Activated CD4-positive, alpha-beta T cell treated with anti-CD3 and anti-CD28 coated beads, Interleukin-2, amount 50 U/mL, for 1 hour (primary cell): ENCODE measurements at places on chromosomes 3 and 15.
A peak's percentile ranks its signal among the peaks of the same experiment; 100 is the strongest.

DNA sequence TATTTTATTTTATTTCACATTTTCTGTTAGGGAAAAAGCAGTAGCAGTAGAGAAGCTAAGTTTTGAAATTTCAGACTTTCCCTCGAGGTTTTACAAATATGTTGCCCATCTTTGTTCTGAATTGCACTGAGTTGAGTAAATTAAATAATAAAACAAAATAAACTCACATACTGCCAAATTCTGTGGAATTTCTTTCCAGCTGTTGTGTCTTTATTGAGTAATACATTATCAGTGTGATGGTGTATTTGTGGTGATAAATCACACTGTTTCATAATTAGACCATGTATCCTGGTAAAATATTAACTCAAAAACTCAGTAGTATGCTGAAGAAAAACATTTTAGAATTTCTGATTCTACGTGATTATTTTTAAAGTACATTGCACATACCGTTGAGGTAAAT is 592.1 kb downstream of the SI start:
- no peak for DNase-seq

GRCh38 chr3:78154521-78155186 is 1114.8 kb downstream of the ROBO2 start:
- DNase-seq: no peak

GRCh38 chr15:63752075-63752684 is 81.6 kb downstream of the HERC1 start:
- DNase-seq: no peak

- no peak for DNase-seq
Observed at GRCh38 chr3:123871946-123872345, 12.2 kb downstream of the MYLK start.

- DNase-seq: no peak
Observed at GRCh38 chr15:67850994-67851571, 11.2 kb upstream of the RNU6-1 start.

GRCh38 chr15:58307313-58307961 is 124.4 kb upstream of the LIPC start:
- DNase-seq: no peak

DNA sequence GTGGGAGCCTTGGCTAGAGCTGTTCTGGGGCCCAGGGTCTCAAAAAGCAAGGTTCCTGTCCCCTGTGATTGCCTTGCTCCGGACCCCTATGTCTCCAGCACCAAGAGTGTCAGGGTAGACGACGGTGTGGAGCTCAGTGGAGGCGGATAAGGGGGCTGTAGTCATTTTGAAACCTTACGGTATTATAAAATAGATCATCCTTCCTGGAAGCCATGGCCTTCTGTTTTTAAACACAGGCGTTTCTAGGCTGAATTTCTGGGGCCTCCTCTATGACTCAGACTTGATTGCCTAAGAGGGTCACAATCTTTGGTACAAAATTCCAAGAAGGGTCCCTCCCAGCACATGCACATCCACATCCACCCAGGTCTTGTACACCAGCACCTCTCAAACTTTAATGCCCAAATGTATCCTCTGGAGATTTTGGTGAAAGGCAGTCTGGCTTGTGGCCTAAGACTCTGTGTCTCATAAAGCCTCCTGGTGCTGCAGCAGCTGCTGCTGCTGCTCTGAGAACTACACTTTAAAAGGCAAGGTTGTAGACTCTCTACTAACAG is 70.5 kb upstream of the XCR1 start:
- no peak for DNase-seq

DNA sequence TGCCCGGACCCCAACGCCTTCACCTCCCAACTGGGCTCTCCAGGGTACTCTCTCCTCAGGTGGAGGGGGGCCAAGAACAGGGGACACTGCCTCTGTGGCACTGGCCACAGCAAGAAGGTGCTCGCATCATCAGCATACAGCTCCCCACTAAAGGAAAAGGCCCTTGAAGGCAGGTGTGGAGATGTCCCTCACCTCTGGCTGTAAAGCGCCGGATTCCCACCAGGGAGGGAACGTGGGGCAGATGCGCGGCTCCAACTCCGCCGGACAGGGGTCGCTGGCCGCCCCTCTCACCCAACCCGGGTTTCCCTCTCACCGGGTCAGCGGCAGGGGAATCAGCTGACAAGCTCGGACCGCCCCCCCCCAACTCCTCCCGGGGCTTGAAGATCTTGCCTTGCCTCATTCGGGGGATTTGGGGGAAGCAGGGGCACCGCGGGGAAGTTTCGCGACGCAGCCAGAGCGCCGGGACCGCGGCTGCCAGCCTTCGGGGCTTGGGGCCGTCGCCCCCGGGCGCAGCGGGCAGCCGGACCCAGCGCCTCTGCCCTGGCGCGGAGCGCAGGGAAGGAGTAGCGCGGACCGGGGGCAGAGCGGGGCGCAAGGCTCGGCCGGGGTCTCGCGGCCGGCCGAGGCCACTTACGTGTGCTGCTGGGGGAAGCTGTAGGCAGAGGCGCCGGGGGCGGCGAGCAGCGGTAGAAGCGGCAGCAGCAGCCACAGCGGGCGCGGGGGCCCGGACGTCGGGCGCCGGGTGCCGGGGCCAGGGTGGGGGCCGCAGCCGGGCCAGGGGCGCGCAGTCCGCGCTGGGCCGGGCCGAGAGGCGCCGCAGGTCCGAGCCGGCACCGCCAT is 630 bp downstream of the CACNA2D2 start:
- no peak for DNase-seq

- no peak for DNase-seq
Observed at GRCh38 chr3:176954517-176954916, 242.8 kb downstream of the TBL1XR1 start.

- no peak for DNase-seq
Observed at GRCh38 chr3:103512595-103512994, 1077.8 kb downstream of the ZPLD1 start.

DNA sequence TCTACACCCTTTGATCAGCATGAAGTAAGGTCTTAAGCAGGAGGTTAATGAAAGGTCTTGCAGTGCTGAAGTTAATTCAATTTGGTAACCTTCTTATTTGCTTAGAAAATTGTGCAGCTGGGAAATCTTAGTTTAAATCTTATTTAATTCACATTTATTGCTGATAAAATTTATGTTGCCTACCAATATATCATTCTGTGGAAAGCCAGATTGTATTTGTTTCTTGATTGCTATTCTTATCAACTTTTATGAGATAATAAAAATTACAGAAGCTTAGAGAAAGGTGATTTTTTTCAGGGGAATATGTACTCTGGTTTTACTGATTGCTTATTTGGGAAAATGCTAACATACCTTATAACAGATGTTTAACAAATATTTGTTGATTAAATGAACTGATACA is 64.0 kb upstream of the PAQR5 start:
- no peak for DNase-seq

- DNase-seq: no peak
Observed at GRCh38 chr3:134476306-134476705, 9.5 kb downstream of the ANAPC13 start.

- DNase-seq: no peak
Observed at GRCh38 chr15:59972241-59972640, 31.9 kb upstream of the FOXB1 start.

GRCh38 chr3:107524326-107524840 is 1.6 kb downstream of the BBX start:
- DNase-seq: no peak

DNA sequence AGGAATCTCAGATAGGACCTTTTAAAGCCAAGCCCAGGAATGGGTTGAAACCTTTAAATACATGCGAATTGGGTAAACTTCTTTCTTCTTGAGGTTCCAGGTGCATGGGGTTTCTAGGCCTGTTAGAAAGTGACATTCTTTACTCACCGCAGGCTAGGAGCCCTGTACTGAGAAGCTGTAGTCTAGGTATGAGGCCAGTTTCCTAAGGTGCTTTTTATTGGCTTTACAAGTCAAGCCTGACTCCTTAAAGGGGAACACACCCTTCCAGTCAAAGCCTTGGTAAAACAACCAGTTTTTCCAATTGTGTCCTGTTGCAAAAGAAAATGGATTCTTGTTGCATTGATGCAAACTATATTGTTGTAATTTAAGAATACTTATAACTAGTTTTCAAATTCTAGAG is 76.1 kb upstream of the ATP11B start:
- no peak for DNase-seq

DNA sequence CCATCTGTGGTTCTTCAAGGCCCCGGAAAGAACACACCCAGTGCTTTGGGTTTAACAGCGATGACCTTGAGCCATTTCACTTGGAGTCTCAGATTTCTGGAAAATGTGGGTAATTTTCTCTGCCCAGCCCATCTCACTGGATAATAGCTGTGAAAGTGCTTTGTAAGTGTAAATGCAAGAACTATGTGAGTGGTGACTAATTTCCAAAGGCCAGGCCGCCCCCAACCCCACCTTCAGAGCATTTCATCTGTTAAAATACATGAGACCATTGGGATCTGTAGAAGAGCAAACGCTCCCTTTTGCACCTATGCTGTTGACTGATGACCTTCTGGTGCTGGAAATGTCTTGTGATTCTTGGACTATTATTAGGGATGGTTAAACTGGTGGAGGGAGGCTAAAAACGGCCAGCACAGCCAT is 196.8 kb upstream of the LPP start:
- DNase-seq: no peak

GRCh38 chr3:89139870-89140269 is 32.4 kb downstream of the EPHA3 start:
- DNase-seq: no peak

DNA sequence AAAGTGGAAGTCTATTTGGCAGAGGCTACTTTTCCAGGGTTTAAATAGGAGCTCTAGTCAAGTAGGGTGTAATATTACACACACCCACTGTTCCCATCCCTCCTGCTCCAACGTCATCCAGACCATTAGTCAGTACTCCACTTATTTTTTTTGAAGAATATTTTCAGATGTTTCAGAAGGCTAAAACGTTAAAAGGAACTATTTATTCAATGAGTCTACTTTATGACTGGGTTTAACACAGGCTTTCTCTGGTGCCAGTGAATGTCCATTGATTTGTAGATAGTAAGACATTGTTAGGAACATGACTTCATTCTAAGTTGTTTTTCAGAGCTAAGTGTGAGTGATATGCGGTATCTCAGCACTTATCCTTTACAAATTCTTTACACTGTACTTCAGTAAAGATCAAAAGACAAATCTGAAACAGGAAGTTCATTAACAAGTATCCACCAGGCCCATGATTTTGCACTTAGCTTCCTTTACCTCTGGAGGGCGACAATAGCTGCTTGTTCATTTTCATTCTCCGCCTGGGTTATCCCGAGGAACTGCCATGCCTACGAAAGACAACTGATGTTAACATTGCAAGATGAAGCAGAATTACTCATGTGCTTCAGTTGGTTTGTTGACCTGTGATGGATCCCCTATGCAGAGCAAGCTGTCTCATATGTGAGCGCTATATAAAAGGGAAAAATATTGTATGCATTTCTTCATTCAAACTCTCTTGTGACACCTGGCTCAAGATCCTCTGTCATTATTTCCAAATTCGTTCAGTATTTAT is 158.7 kb downstream of the USP13 start:
- DNase-seq: no peak

- no peak for DNase-seq
Observed at GRCh38 chr3:35965908-35966307, 326.6 kb downstream of the ARPP21 start.

DNA sequence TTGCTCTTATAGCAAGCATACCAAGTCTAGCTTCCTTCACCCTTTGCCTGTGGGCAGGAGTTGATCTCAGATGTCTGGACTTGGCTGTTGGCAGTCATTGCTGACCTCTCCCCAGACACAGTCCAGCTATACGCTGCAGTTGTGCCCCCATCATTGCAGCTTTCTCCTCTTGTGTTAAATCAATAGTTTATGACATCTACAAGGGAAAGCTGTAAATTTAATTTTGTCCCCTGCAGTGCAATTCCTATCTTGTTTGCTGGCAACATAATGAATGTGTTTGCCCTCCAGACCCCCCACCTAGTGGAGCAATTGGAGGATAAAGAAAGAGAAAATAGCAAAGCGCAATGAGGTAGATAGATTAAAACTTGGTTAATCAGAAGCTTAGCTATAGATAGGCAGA is 280.2 kb downstream of the LSAMP start:
- no peak for DNase-seq

- DNase-seq: no peak
Observed at GRCh38 chr15:87667643-87668042, 588.9 kb downstream of the NTRK3 start.

DNA sequence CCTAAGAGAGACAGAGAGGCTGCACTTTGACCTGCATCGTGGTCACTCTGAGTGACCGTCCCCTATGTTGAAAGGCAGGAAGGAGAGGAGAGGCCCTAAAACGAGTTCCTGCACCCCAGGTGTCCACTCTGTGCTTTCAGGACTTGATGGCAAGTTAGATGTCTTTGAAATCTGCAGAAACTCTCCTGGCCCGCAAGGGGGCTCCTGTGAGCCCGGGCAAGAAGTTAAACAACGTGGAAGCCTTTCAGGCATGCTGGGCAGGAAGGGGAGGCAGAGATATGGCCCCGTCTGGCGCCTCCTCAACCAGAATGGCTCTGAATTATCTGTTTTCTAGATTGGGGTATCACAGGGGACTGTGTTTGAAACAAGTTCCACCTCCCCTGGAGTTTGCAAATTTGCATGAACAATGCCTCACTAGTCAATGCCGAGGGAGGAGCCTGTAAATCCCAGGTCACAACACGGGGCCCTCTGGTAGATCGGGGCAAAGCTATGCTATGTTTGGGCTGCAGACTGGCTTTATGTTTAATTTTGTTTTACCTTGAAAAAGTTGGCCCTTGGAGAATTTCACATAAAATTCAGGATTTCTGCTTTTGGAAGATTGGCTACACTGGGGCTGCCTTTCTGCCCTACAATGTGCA is 9.8 kb downstream of the CTXND1 start:
- DNase-seq: no peak

DNA sequence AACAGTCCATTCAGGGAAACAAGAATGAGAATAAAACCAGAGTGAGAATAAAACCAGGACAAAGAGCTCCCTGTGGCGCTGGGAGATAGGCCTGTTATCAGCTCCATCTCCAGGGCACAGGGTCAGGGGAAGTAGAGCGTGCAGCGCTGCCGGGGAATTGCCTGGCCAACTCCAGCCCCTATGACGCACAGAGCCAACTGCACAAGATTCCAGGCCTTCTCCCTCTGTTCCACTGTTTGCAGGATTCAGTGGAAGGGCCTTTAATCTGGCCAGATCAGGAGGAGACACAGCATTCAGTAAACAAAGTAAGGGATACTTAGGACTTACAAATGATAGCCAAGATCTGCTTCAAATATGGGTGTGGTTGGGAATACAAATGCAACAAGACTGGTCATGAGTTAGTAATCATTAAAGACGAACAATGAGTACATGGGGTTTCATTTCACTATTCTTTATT is 49.4 kb downstream of the ITGB5 start:
- no peak for DNase-seq

- DNase-seq: no peak
Observed at GRCh38 chr3:195239121-195239520, 31.8 kb downstream of the XXYLT1 start.

GRCh38 chr3:8507496-8507895 is 5.9 kb downstream of the LMCD1 start:
- DNase-seq: no peak

GRCh38 chr15:43225201-43225949 is 4.6 kb upstream of the EPB42 start:
- peak; percentile 10 for DNase-seq

- DNase-seq: no peak
Observed at GRCh38 chr15:27933562-27933961, 165.6 kb downstream of the OCA2 start.

- no peak for DNase-seq
Observed at GRCh38 chr3:44522494-44522933, 32.5 kb upstream of the ZKSCAN7 start.

- no peak for DNase-seq
Observed at GRCh38 chr15:98442901-98443300, 205.4 kb upstream of the IGF1R start.
